Stimulated activated CD4-positive, alpha-beta T cell treated with anti-CD3 and anti-CD28 coated beads, Interleukin-15, amount 100 ng/mL, for 1 hour (primary cell): ENCODE measurements at places on chromosomes 12 and 14.

DNA sequence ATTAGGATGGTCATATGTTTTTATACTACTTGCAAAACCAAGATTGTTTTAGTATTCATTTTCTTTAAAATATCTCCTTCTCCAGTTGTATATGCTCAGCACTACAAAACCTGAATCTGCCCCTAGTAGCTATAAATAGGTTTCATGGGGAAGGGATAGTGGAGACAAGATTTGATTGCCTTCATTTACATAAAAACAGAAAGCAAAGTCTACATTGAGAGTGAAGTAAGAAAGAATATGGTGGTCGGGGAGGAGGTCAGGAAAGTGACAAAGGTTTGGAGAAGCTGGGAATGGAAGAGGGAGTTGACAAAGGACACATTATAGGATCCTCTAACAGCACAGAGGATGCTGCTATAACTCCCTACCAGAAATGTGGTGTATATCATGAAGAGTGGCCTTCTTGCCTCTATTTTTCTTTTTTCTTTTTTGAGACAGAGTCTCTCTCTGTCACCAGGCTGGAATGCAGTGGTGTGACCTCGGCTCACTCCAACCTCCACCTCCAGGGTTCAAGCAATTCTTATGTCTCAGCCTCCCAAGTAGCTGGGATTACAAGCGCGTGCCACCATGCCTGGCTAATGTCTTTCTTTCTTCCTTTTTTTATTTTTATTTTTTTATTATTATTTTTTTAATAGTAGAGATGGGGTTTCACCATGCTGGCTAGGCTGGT lies 6.6 kb upstream of the LRP6 start:
- no peak for DNase-seq

DNA sequence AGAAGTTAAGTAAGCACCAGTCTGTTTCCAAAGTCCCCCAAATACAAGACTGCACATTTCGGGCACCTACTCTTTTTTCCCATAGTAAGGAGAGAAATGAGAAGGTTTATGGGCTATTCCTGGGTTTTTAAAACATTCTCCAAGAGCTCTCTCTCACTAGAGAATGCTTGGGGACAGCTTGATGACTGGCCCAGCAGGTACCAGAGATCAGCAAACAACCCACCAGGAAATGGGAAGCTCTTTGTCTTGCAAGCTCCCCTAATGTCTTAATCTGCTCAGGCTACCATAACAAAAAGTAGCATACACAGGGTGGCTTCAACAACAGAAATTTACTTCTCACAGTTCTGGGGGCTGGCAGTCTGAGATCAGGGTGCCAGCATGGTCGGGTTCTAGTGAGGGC lies 41.8 kb upstream of the CRY1 start:
- no peak for DNase-seq

GRCh38 chr12:121717041-121717699 lies 4.6 kb downstream of the TMEM120B start:
- no peak for DNase-seq

- DNase-seq, result no peak
Measured at GRCh38 chr12:46300910-46301309, 32.1 kb upstream of the SLC38A1 start.

- DNase-seq, result peak; percentile 57
Measured at GRCh38 chr14:97977651-97978261, 1180.6 kb downstream of the VRK1 start.
